ENCODE measurements at places on chromosomes 2 and 18.

- peak; percentile 40 for DNase-seq
These were observed 55.4 kb upstream of the CD28 start for GRCh38 chr2:203650860-203651613.

GRCh38 chr18:3041843-3042242 lies 28.9 kb upstream of the LPIN2 start:
- no peak for DNase-seq

- DNase-seq: no peak
These were observed 16.5 kb upstream of the MAL start for GRCh38 chr2:95008996-95009395.

DNA sequence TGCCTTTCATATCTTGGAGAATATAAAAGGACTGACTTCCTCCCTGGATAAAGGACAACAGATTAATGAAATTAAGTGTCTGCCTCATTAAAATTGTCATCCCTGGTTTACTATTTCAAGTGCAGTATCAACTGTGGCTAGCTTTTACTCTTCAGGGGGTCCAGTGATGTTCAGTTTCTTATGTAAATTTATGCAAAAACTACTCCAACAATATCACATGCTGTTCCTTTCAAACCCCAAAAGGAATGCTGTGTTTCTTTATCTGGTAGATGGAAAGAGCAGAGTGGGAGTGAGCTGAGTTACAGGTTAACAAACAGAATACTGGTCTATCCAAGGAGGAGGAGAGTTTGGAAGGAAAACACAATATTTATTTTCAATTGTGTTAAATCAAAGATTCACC lies 283.7 kb upstream of the VWC2L start:
- no peak for DNase-seq

GRCh38 chr2:50255931-50256330 lies 776.0 kb downstream of the NRXN1 start:
- no peak for DNase-seq

DNA sequence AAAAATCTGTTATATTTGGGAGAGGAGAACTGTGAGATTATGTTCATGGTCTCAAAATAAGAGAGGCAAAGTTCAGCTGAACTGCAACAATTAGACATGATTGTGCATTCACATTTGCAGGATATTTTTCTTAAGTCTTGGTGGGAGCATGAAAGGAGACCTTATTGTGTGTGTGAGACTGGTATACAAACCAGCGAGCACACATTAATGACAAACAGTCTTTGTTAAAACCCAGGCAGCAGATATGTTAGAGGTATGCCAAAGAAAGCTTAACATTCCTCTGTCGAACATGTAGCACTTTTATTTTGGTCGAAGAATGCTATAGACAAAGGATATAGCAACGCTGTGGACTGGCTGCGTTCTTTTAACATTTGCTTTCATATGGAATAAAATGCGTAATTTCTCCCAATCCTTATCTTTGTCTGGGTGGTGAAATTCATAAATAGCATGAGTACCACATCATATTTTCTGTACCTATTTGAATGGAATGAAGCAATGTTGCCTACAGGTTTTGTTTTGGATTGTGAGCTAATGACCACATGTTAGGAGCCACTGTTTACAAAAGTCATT lies 88.4 kb downstream of the ICOS start:
- no peak for DNase-seq

DNA sequence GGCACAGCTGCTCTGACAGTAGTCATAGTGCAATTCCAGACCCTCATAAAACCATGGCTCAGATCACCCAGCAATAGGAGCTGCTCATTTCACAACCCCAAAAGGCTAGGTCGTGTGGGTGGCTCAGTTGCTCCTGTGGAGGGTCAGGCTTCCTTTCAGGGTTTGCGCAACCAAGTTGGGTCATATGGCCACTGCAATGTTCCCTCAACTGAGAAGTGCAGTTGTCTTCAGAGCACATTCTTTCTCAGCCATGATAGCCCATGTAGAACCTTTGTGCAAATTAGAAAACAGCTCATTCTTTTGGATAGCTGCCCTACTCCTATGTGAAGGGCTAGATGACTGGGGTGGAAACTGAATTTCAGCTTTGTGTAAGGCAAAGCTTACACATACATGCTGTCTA lies 3.2 kb downstream of the SERPINB13 start:
- no peak for DNase-seq

DNA sequence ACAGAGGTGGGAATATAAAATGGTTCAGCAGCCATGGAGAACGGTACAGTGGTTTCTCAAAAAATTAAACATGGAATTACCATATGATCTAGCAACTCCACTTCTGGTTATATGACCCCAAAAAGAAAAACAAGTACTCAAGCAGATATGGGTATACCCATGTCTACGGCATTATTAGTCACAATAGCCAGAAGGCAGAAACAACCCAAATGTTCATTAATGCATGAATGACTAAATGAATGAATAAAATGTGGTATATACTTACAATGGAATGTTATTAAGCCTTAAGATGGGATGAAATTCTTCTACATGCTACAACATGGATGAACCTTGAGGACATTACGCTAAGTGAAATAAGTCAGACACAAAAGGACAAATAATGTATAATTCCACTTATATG lies 266.8 kb upstream of the FBXO11 start:
- no peak for DNase-seq

DNA sequence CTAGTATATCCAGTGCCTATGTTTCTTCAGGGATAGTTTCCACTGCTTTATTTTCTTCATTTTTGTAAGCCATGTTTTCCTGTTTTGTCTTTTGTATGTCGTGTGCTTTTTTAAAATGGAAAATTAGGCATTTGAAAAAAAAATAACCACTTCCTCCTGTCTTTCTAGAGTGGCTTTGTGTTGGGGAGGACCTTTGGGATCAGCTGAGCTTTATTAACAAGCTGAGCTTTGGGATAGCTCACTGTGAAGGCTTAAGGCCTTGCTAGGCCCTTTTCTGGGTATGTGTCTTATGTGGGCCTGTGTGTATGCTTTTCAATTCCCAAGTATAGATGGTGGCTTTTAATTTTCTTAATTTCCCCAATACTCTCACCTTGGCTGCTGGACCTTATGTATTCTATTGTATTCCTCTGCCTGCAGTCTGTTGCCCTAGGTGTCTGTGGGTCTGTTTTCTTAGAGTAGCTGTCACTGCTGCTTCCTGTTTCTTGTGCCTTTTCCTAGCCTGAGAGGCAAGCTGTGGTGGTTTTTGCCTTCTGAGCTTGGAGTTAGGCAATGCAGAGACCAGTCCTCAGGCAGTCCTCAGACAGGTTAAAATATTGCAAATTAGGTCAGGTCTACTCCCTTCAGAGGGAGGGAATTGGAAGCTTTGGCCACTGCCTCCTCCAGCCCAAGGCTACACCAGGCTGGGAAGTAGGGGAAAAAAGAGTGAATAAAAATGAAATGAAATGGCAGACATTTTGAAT lies 134.7 kb downstream of the LDLRAD4 start:
- DNase-seq: peak; percentile 27

GRCh38 chr2:196131949-196132925 lies 39.1 kb downstream of the STK17B start:
- DNase-seq: peak; percentile 67

- DNase-seq: no peak
These were observed 121.2 kb upstream of the SPRED2 start for GRCh38 chr2:65553504-65554074.

DNA sequence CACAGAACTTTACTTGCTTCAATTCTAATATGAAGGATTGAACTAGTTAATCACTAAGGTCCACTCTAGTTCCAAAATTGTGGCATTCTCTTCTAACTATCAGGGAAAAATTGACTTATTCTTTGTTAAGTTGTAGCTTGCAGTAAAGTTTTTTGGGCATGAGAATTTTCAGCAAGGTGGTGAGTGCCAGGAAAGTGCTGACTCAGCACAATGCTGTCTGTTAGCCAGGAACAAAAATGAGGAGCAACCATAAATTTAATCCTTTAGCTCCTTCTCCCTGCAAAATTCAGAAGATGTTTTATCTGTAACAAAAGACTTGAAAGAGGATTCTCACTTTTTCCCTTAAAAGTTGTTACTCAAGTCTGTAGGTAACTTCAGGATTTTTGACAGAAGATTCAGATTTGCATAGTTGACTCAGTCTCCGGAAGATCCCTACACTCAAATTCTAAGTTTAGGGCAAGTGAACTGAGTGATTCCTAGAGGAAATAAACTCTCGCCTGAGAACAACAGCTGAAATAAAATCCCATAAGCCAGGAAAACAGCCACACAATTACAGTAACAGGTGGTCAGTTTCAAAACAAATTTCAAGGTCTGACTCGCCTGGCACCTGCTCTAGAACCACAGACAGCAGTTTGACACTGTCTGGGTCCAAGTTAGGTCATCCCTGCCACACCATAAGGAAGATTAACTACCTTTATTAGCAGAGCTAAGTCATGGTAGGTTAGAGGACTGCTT lies 20.2 kb upstream of the DARS1 start:
- DNase-seq: no peak

DNA sequence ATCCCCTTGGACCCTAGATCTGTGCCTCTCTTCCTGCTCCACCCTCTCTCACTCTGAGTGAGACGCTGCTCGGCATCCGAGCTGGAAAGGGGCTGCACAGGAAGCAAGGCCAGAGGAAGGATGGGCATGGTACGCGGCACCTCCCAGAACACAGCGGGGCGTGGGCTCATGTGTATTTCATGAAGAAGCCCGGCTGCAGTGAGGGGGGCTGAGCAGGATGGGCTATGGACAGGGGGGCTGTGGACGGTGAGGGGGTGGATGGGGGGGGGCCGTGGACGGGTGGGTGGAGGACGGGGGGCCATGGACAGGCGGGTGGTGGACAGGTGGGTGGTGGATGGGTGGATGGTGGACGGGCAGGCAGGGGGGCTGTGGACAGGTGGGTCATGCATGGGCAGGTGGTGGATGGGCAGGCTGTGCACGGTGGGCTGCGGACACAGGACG lies 28.5 kb downstream of the SLC66A2 start:
- DNase-seq: no peak

DNA sequence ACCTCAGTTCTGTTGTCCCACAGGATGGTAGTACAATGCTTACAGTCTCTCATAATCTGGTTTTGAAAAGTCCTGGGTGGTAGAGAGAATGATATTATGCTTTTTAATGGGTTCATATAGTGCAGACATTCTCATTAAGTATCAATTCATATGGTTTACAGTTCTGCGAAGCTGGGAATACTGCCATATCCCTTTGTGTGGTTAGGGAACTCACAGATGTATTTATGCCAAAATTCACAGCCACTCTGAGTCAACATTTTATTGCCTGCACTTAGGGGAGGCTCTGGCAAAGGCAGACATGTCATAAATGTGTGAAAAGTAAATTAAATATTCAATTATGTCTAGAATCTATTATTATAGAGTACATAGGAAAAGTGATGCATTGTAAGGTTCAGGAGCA lies 808.2 kb downstream of the SUCLG1 start:
- DNase-seq: no peak

DNA sequence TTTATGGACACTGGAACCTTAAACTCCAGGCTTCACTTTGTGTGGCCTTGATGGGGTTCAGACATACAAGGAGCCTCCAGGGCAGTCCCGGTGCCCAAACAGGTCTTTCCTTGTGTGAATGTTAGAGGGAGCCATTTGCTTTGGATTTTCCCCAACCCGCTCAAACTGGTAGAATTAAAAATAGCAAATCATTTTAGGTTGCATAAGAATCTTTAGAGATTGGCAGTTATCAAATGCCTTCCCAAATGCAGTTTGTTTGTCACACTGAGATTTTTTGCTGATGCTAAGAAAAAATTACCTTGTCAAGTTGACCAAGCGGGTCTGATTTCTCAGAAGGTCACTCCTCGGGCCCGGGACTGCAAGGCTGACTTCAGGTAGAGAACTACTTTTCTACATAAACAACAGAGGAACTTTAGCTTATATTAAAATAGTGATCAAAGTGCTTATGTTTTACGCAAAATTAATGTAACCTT lies 36.4 kb downstream of the ATP6V1C2 start:
- DNase-seq: no peak

GRCh38 chr2:11582862-11583752 lies 49.3 kb downstream of the GREB1 start:
- peak; percentile 46 for DNase-seq

DNA sequence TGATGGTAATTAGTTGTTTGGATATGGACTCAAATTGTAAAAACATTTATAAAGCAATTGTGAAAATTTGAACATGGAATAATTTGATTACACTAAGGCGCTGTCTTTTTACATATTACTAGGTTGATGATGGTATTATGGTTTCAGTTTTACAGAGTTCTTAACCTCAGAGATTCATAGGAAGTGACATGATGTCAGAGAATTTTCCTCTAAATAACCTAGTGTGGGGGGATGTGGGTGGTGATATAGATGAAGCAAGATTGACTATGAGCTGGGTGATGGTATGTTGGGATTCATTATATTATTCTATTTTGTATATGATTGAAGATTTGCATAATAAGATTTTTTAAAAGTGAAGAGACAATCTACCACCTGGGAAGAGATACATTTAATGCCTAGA lies 45.9 kb upstream of the ATP5MC3 start:
- DNase-seq: no peak

- no peak for DNase-seq
These were observed 111.5 kb downstream of the MEP1B start for GRCh38 chr18:32301361-32301760.

GRCh38 chr2:33485051-33485450 lies 8.6 kb downstream of the RASGRP3 start:
- DNase-seq: no peak

GRCh38 chr2:121350402-121350775 lies 65.4 kb upstream of the TFCP2L1 start:
- no peak for DNase-seq

DNA sequence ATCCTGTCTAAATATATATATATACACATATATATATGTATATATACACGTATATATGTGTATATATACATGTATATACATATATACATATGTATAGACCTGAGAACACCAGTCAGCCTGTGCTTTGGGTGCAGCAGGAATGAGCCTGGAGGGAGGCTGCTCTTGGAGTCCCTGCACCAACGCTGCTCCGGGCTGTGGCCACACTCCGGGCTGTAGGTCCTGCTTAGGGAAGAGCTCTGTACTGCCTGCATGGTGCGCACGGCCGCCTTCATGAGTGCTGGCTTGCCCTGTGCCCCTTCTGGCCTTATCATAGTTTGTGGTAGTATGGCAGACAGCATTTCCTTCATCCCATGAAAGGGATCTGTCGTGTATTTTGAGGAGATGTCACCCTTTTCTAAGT lies 360.9 kb downstream of the TDRD15 start:
- DNase-seq: no peak

- no peak for DNase-seq
These were observed 12.9 kb upstream of the NCKAP5 start for GRCh38 chr2:133581010-133581760.

GRCh38 chr2:95357717-95358280 lies 44.7 kb upstream of the FAHD2A start:
- DNase-seq: no peak

DNA sequence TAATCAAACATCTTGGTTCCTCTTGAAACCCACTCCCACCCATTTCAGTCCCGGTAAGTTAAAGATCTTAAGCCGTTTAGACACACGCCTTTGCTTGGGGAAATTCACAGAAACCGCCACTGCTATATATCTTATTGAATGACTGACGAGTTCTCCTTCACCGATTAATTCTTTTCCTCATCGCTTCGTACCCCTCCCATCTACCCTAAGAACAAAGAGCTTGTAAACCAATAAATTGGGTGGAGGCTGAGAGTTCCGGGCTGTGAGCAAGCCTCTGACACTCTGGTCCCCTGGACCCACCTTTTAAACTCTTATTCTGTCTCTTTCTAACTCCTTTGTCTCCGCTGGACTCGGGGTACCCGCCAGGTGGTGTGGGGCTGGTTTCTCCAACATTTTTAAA lies 30.6 kb downstream of the TMEM131 start:
- no peak for DNase-seq

Measured in CD4-positive, alpha-beta T cell treated with Interleukin-17A for 1 hour (primary cell).